ENCODE measurements at places on chromosomes 3 and 15.

GRCh38 chr3:49619649-49620048, 54.5 kb upstream of the APEH start:
- no peak for DNase-seq

GRCh38 chr3:62982795-62983455, 107.7 kb upstream of the CADPS start:
- DNase-seq: no peak

GRCh38 chr3:151751161-151751560, 17.4 kb downstream of the AADACL2 start:
- DNase-seq: no peak

GRCh38 chr15:45402955-45403877, 24.9 kb upstream of the GATM start:
- DNase-seq: peak; percentile 34

- DNase-seq: no peak
Observed at GRCh38 chr3:125662675-125663074, 67.4 kb upstream of the OSBPL11 start.

DNA sequence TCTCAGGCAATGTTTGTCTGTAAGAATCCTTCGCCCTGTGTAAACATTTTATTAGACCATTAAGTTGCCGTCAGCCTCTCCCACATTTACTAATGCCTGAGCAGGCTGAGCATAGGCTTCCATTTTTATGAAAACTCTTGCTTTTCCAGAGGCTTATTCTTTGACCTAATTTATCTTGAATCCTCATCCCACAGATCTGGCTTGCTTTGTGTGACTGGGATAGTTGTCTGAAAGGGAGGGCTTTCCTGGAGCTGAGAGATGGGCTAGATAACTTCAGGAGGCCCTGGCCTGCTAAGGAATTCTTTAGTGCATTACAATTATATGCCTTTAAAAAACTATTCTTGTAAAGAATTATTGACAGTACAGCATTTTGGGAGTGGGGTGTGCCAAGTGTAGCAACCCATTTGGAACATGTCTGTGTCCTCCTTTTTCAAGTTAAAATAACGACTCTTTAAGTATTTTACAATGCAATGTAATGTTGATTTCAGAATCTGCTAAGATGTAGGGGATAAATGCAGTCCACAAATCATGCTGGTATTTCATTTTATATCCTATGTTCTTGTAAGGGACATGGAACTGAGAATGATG, 52.4 kb downstream of the EEFSEC start:
- DNase-seq: no peak

GRCh38 chr3:106758459-106758858, 618.8 kb upstream of the CCDC54 start:
- no peak for DNase-seq

- no peak for DNase-seq
Observed at GRCh38 chr15:77862651-77863104, 214.8 kb downstream of the TBC1D2B start.

- no peak for DNase-seq
Observed at GRCh38 chr3:62462104-62462762, 88.9 kb upstream of the FEZF2 start.

GRCh38 chr3:128950223-128950938, 43.5 kb downstream of the CFAP92 start:
- DNase-seq: no peak

- DNase-seq: no peak
Observed at GRCh38 chr15:41978534-41978933, 6.2 kb upstream of the EHD4 start.

DNA sequence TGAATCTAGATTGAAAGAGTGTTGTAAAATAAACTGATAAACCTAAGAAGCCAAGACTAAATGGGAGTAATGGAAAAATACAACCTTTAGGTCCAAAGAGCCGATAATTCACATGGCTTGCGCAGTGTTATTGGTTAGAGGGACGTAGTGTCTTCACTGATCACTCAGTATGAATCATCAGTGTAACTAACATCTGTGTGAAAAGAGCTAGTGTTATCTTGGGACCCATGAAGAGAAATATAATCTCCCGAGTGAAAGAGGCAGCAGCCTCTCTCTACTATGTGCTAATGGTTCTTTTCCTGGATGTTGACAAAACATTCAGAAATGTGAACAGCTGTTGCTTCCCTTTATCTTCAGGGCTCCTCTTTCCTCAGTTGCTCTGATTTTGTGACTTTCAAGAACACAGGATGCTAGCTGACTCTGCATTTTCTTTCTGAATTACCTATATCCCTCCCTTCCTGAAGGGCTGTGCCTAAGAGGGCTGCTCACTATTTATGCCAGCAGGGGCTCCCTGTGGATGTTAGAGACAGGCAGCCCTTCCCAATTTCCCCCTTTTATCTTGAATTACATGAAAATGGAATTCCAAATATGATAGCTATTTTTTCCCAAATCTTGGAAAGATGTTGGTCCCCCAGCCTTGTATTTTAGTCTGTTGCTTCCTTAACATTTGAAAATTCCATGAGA, 128.8 kb downstream of the GRM7 start:
- DNase-seq: no peak

GRCh38 chr15:92580521-92580920, 75.1 kb downstream of the FAM174B start:
- no peak for DNase-seq

DNA sequence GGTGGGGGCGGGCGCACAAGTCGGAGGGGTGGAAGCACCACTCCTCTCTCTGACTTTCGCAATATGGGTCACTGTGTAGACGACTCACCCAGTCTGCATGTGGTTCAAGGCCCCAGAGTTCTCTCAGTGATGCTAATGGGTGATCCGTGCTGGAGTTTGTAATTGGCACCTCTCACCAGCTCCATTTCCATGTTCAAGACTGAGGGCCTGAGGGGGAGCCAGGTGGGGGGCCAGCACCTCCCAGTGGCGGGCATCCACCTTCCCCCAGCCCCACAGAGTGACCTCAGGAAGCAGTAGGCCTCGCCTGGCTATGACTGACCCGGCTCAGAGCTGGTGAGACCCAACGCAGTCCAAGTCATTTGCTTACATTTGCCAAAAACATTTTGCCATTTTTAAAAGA, 230.0 kb upstream of the ST8SIA2 start:
- DNase-seq: no peak

GRCh38 chr3:40737343-40737742, 212.6 kb downstream of the ZNF621 start:
- no peak for DNase-seq

DNA sequence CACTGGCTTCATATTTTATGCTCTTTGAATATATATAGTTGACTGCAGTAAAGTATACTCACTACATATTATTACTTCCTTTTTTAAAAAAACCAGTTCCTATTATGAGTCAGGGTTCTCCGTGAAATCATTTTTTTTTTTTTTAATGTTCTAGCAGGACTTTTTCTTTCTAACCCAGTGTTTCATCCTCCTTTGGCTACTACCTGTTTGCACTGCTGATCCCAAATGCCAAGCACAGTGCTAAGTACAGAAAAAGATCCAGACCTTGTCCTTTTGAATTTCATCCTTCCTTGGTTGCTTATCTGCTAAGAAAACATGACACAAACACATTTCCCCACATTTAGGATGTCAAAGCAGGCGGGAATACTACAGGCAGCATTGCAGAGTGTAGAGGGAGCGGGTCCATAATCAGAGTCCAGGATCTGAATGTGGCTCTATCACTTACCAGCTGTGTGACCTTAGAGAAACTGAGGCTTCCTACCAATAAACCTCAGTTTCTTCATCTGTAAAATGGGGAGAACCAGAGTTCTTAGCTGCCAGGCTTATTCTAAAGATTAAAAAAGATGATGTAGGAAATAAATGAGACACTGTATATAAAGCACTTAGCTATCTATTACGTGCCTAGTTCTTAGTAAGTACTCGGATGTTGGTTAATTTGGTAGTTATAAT, 37.2 kb upstream of the ANPEP start:
- DNase-seq: no peak

- DNase-seq: no peak
Observed at GRCh38 chr3:100264242-100264641, 3.5 kb downstream of the TBC1D23 start.

DNA sequence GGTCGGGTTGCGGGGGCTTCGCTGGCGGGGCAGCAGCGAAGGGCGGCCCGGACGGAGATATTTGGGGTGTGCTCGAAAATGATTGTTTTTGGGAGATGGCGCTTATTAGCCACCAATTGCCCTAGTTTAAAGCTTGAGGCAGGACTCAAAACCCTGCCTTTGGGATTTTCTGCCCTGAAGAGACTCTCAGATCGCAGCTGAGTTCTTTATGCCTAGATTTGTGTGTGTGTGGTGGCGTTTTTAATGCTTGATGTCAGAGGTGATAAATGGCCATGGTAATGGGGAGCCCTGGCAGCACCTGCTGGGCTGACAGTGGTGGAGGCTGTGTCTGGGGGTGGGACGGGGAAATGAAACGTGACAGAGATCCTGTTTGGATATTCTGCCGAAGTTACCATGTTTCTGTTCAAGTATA, 604 bp downstream of the KCTD6 start:
- no peak for DNase-seq

GRCh38 chr3:43388915-43389314, 102.6 kb downstream of the SNRK start:
- no peak for DNase-seq

DNA sequence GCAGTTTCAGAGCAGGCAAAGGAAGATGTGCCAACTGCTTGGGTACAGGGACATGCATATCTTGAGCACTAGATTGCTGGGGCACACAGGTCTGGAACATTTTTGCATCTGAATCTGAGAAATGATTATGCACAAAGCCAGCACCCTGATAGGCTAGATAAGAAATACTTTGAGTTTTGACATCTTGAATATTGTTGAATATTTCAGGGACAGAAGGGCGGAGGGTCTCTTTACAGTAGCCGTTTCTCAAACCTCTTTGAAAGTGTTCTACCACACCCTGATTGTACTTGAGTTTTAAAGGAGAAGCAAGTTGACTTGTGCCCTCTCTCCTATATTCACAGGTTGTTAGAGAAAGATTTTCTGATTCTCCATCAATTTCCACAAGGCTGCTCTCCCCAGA, 188.1 kb upstream of the STRIT1 start:
- DNase-seq: no peak

DNA sequence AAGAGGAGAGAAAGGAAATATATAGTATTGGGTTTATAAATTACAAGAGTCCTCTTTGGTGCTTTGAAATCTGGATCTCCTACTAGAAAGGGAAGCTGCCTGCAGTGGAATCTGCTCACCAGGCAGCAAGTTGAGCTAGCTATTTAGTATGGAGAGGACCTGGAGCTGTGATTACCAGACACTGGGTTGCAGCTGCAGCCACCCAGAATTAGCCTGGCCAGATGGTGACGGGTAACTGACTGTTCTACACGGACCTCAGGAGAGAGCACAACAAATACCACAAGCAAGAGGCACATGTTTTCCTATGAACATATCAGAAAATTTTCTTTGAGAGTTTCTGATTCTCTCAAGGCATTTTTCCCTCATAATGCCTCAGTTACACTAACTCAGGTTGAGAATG, 46.5 kb downstream of the SYNPR start:
- no peak for DNase-seq

- no peak for DNase-seq
Observed at GRCh38 chr3:16944356-16944755, 59.6 kb downstream of the PLCL2 start.

DNA sequence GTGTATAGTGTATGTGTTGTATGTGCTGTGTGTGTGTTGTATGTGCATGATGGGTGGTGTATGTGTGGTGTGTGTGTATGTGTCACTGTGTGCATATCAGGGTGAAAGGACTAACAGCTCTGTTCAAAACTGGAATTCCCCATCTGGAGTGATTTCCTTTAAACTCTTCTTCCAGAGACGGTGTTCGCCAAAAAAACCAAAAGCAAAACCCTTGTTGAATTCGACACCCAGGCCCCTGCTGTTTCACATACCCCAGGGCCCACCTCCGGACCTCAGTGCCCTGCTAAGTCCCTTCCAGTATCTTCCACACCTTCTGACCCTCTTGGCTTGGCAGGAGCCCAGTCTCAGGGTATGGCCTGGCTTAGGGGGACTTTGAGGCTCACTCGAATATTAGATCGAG, 44.9 kb upstream of the SEC13 start:
- no peak for DNase-seq

- DNase-seq: no peak
Observed at GRCh38 chr15:63369296-63369695, 12.3 kb downstream of the CA12 start.

DNA sequence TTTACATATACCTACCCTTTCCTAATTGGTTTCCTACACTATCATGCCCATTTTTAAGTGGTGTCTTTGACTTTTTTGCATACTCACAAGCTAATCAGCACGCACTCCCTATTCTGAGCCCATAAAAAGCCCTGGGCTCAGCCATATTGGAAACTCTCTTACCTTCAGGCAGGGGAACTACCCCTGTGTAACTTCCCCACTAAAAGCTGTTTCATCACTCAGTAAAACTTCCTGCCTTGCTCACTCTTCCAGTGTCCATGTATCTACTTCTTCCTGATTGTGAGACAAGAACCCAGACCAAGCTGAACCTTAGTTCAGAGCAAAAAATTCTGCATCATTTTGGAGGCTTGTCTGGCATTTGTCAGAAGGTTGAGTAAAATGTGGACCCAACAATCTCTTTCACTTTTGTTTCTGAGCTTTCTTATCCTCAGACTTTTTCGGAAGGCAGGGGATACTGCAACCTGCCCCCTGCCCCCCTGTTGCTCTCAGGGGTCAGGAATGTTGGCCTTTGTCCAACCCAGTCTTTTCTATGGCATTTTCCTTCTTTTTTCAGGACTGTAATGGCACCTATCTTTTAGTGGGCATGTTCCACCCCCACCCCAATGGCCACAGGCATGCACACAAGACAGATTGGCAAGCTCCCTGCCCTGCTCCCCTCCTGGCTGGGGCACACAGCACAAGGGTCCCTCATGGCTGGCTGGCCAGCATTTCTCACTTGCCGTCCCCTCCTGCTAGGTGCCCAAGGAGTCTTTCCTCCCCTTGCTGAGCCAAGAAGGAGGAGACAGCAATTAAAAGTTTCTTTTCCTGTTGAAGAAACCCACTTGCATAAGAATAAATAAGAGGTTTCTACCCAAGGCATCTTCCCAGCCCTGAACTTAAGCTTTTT, 26.3 kb upstream of the TMEM45A start:
- DNase-seq: no peak

DNA sequence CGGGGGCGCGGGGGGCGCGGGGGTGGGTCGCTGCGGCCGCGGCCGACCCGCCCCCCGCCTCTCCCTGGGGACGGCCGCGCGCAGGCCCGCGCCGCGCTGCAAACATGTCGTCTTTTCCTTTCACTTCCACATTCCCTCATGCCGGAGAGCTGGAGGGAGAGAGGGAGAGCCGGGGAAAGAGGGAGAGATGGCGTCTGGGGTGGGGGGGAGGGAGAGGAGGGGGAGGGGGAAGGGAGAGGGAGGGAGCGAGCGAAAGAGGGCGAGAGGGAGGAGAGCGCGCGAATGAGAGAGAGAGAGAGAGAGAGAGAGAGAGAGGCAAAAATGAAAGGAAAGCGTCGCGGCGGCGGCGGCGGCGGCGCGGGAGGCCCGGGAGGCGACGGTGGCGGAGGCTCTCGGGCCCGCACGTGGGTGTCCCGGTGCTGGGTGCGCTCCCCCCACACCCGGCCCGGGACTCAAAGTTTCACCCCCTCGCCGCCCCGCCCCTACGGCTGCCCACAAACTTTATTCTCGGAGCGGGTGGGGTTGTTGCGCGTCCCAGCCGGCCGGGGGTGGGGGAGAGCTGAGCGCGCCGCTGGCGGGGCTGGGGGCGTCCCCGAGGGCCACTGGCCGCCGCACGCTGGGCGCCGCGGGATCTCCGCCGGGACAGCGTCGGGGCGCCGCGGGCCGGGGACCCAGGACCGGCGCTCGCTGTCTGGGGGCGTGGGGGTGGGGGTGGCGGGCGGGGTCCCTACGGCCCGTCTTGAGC, 731 bp downstream of the ZNF710 start:
- peak; percentile 78 for DNase-seq

All from ovary (tissue), 10 donors.